ENCODE measurements at places on chromosomes 1 and 21. TPM values are rescaled to one million over a fixed set of nuclear protein-coding genes. Genes with fewer than 3 reads are reported as not detected.

Gene TFF2
- not detected for total RNA-seq

Gene CD53
- total RNA-seq = not detected

Gene ZBTB17
- 37.0 TPM for total RNA-seq

Gene EXO1
- total RNA-seq = 23.8 TPM

Gene TFAP2E
- total RNA-seq = not detected

Gene MRPS6
- 29.3 TPM for total RNA-seq

Gene MRAP
- total RNA-seq = not detected

Data from placental pericyte (primary cell).